SK-N-SH (cell line): ENCODE measurements at places on chromosomes 2 and 18. TPM values are rescaled to one million over a fixed set of nuclear protein-coding genes. Genes with fewer than 3 reads are reported as not detected.

DNA sequence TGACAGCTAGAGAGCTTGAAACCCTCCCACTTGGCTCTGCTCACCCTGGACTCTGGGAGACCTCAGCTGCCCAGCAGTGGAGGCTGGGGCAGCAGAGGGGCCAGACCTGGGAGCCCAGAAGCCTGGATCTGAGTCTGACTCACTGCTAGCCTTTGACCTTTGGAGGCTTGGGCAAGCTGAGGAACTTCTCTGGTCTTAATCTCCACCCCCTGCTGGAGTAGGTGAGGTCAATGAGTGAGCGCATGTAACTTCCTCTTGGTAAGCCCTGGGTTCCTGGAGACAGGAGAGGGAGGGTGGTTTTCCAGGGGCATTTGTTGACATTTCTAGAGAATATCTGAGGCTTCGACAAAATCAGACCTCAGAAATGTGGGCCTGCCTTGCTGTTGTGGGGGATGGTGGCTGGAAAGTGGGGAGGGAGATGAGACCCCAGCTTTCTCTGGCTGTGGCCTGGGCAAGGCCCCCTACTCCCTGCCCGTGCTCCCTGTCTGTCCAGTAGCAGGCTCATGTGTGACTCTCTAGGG lies 73.0 kb upstream of the YWHAQ start:
- no peak overlapping the region for H3K27ac ChIP-seq
- no peaks in the 10 kb centered on the region for H3K36me3 ChIP-seq
- DNase-seq = no peak
- no peak overlapping the region for H3K4me3 ChIP-seq
- peaks cover 4% of the 10 kb centered on the region; the same call in 1 of the 2 replicates for H3K4me1 ChIP-seq

DNA sequence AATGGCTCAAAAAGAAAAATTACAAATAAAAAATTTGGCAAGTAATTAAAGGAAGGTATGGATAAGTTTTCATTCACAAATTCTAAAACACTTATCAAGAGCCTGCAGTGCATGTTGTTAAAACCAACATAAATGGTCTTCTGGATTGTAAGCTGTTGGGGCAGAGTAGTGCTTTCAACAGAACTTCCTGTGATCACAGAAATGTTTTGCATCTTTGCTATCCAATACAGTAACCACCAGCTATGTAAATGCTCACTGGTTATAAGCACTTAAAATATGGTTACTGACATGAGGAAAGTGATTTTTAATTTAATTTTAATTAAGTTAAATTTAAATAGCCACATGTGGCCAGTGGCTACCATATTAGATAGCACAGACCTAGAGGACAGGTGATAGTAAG lies 133.1 kb downstream of the NBAS start:
- peaks cover 14% of the 10 kb centered on the region for H3K36me3 ChIP-seq
- H3K27ac ChIP-seq = no peak overlapping the region
- H3K4me1 ChIP-seq = no peaks in the 10 kb centered on the region
- H3K4me3 ChIP-seq = no peak overlapping the region
- no peak for DNase-seq

GRCh38 chr18:75209951-75210258 lies 692 bp upstream of the TSHZ1 start:
- DNase-seq = no peak
- peaks cover 18% of the 10 kb centered on the region; the same call in 1 of the 2 replicates for H3K4me1 ChIP-seq

- no peaks in the 10 kb centered on the region for H3K36me3 ChIP-seq
- DNase-seq = no peak
- H3K4me1 ChIP-seq = peaks cover 8% of the 10 kb centered on the region; the same call in 1 of the 2 replicates
- no peaks in the 10 kb centered on the region for H3K27me3 ChIP-seq
These were observed 77.0 kb upstream of the TMEM200C start for GRCh38 chr18:5972298-5972697.

GRCh38 chr2:36708041-36708741 lies 11.7 kb downstream of the VIT start:
- H3K27ac ChIP-seq = no peak overlapping the region
- H3K4me3 ChIP-seq = no peak overlapping the region
- no peaks in the 10 kb centered on the region for H3K4me1 ChIP-seq
- no peaks in the 10 kb centered on the region for H3K27me3 ChIP-seq
- no peaks in the 10 kb centered on the region for H3K36me3 ChIP-seq
- DNase-seq = no peak

GKN2 gene
- polyA plus RNA-seq = not detected in 2 replicates

ACYP2 gene
- polyA plus RNA-seq = 7.6 and 8.8 TPM in 2 replicates

DNA sequence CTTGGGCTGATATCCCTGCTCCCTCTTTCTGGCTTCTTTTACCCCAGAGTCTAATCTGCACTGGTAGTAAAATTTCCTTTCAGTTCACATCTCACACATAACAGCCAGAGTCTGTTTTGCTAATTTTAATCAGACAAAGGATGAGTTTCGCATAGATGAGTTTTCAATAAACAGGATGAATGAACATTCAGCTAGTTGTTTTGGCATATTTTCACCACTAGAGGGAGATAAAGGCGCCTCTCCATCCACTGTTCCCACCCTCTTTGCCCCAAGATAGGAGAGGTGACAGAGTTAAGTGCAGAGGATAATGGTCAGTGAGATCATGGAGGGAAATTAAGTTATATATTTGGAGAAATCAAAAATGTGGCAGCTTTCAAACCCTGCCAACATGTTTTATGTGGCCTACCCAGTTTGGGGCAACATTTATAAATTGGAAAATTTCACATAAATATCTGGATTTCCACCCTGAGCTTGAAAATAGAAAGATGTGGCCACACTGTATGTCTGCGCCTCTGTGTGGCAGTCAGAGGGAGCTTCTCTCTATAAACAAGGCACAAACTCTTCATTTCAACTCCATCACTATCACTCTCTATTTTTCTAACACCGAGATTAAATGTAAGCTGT lies 48.5 kb upstream of the DTNA start:
- H3K4me1 ChIP-seq = peaks cover 7% of the 10 kb centered on the region; the same call in 1 of the 2 replicates
- no peak overlapping the region for H3K27ac ChIP-seq
- peak; percentile 55 for DNase-seq
- H3K27me3 ChIP-seq = no peaks in the 10 kb centered on the region

GRCh38 chr2:152466041-152466440 lies 131.1 kb downstream of the FMNL2 start:
- H3K27ac ChIP-seq = no peak overlapping the region; the same call in 1 of the 2 replicates
- H3K36me3 ChIP-seq = no peaks in the 10 kb centered on the region
- no peak for DNase-seq
- H3K27me3 ChIP-seq = no peaks in the 10 kb centered on the region

DNA sequence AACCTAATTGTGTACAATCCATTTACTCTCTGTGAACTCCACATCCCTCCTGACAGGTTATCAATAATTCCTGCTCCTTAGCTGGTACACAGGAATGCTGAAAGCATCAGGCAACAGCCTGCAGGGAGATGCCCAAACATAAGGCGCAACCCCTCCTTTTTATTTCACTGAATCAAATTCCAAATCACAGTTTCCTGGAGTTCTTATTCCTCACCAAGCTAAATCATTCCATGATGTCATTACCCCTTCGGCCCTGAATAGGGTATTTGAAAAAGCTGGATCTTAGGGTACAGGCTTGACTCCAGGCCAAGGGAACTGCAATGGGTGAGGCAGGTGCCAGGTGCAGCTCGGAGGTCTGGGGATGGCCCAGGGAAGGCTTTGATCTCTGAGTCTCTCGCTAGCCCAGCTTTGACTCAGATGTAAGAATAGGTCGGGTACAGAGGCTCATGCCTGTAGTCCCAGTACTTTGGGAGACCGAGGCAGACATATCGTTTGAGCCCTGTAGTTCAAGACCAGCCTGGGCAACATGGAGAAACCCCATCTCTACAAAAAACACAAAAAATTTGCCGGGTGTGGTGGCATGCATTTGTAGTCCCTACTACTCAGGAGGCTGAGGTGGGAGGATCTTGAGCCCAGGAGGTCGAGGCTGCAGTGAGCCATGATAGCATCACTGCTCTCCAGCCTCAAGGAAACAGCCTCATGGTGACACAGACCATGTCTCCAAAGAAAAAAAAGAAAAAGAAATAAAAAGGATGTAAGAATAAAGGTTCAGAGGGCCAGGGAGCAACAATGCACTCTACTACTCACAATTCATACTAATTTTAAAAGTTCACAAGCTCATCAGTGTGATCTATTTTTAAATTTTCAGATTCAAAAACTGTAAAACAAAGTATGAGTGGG lies 6.8 kb downstream of the FHL2 start:
- no peak overlapping the region for H3K27ac ChIP-seq
- no peak for DNase-seq
- no peaks in the 10 kb centered on the region for H3K27me3 ChIP-seq
- no peak overlapping the region for H3K4me3 ChIP-seq
- no peaks in the 10 kb centered on the region; the same call in 1 of the 2 replicates for H3K4me1 ChIP-seq
- H3K36me3 ChIP-seq = no peaks in the 10 kb centered on the region

MYO7B gene
- 0.06 and 0.08 TPM in 2 replicates for polyA plus RNA-seq

REG3G gene
- not detected in 2 replicates for polyA plus RNA-seq

DNA sequence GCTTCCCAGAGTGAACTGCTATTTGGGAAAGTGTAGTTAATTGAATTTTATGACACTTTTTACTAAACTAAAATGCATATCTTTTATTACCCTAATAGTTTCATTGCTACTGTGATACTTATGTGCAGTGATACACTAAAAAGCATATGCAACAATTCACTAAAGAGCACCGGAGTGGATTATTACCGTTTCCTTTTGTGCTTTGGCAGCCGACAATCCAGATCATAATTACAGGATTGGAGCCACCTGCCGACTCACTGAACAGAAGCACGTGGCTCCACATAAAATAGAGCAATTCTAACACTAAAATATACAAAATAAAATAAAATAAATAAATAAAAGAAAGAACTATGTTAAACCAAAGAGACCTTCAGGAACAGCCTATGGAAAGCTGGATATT lies 583.4 kb downstream of the NRXN1 start:
- no peak for DNase-seq
- H3K4me1 ChIP-seq = no peaks in the 10 kb centered on the region
- no peak overlapping the region for H3K4me3 ChIP-seq
- H3K27ac ChIP-seq = no peak overlapping the region
- no peaks in the 10 kb centered on the region for H3K36me3 ChIP-seq

E2F6 gene
- polyA plus RNA-seq = 15.3 and 19.7 TPM in 2 replicates

DNA sequence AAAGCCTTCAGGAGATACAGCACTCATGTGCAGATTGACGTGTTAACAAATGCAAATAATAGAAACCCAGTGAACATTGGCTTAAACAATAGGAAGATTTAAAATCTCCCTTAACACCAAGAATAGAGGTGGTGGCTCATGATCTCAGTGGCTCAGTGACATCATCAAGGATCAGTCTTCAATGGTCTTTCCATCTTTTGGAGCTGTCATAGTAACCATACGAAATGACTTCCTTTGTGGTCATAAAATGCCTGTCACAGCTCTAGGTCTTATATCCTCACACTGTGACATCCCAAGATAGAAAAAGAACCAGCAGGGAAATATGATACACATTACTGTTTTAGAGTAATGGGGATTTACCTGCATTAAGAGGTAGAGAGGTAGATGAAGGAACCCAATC lies 59.6 kb upstream of the ACKR3 start:
- H3K36me3 ChIP-seq = no peaks in the 10 kb centered on the region
- no peaks in the 10 kb centered on the region for H3K4me1 ChIP-seq
- no peak overlapping the region for H3K4me3 ChIP-seq
- no peaks in the 10 kb centered on the region; the same call in 1 of the 2 replicates for H3K27me3 ChIP-seq
- DNase-seq = no peak
- H3K27ac ChIP-seq = no peak overlapping the region

- no peaks in the 10 kb centered on the region for H3K4me1 ChIP-seq
- H3K27ac ChIP-seq = no peak overlapping the region
- H3K36me3 ChIP-seq = no peaks in the 10 kb centered on the region
- DNase-seq = peak; percentile 43
These were observed 60.6 kb downstream of the SEMA4F start for GRCh38 chr2:74714691-74715080.

GRCh38 chr2:200471324-200471848 lies 38.5 kb downstream of the KCTD18 start:
- peaks cover 11% of the 10 kb centered on the region; the same call in 1 of the 2 replicates for H3K4me1 ChIP-seq
- DNase-seq = peak; percentile 71
- no peaks in the 10 kb centered on the region for H3K27me3 ChIP-seq
- no peak overlapping the region for H3K27ac ChIP-seq

VIT gene
- not detected in 2 replicates for polyA plus RNA-seq

GRCh38 chr2:101419096-101419663 lies 31.9 kb upstream of the CREG2 start:
- H3K4me3 ChIP-seq = no peak overlapping the region
- H3K4me1 ChIP-seq = no peaks in the 10 kb centered on the region
- no peaks in the 10 kb centered on the region for H3K36me3 ChIP-seq
- H3K27me3 ChIP-seq = no peaks in the 10 kb centered on the region

DNA sequence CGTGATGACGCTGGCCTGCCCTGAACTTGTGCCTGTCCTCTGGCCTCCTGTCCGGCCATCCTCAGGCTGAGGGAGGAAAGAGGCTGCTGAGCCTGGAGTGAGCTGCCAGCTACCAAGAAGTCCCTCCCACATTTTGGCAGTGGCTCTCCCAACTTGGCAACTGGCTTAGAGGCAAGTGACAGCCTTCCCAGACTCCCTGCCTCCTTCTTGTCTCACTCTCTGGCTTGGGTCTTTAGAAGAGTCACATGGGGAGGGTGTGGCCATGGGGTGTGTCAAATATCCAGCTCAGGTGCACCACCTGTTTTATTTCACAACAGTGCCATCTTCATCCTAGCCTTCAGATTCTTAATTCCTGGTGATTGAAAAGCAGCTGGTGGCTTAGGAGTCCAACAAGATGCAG lies 222.9 kb downstream of the PRKCE start:
- no peaks in the 10 kb centered on the region for H3K27me3 ChIP-seq
- no peak for DNase-seq
- H3K4me3 ChIP-seq = no peak overlapping the region
- H3K4me1 ChIP-seq = peaks cover 6% of the 10 kb centered on the region; the same call in 1 of the 2 replicates

GRCh38 chr2:140698636-140699035 lies 1432.2 kb downstream of the LRP1B start:
- no peak overlapping the region for H3K4me3 ChIP-seq
- H3K27me3 ChIP-seq = no peaks in the 10 kb centered on the region
- H3K36me3 ChIP-seq = no peaks in the 10 kb centered on the region
- no peak for DNase-seq

GRCh38 chr2:226211439-226211838 lies 588.2 kb downstream of the IRS1 start:
- no peaks in the 10 kb centered on the region for H3K27me3 ChIP-seq
- DNase-seq = no peak
- H3K36me3 ChIP-seq = no peaks in the 10 kb centered on the region
- H3K27ac ChIP-seq = peak overlapping the region; percentile 83
- H3K4me3 ChIP-seq = no peak overlapping the region

DNA sequence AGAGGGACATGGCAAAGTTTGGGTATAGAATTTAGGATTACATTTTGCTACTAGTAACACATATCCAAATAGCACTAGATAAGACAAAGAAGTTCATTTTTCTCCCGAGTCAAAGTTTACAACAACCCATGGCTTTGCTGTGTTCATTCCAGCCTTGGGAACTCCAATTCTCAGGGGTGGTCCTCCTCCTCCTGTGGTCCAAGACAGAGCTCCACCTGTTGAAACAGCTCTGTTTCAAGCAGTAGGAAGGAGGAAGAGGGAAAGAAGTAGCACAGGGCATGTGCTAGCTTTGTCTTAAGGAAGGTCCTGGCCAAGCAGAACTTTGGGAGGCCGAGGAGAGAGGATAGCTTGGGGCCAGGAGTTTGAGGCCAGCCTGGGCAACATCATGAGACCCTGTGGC lies 113.8 kb upstream of the SIX2 start:
- H3K4me3 ChIP-seq = no peak overlapping the region
- DNase-seq = no peak
- H3K4me1 ChIP-seq = peaks cover 23% of the 10 kb centered on the region; the same call in 1 of the 2 replicates
- H3K36me3 ChIP-seq = no peaks in the 10 kb centered on the region
- H3K27me3 ChIP-seq = no peaks in the 10 kb centered on the region

GRCh38 chr2:182098648-182099047 lies 113.0 kb downstream of the PPP1R1C start:
- H3K27ac ChIP-seq = no peak overlapping the region
- no peaks in the 10 kb centered on the region for H3K4me1 ChIP-seq

GRCh38 chr2:144834998-144835633 lies 315.2 kb upstream of the ZEB2 start:
- peaks cover 46% of the 10 kb centered on the region for H3K4me1 ChIP-seq
- H3K36me3 ChIP-seq = no peaks in the 10 kb centered on the region
- no peaks in the 10 kb centered on the region for H3K27me3 ChIP-seq
- peak overlapping the region; percentile 38; the same call in 1 of the 2 replicates for H3K4me3 ChIP-seq
- DNase-seq = no peak
- peak overlapping the region; percentile 95 for H3K27ac ChIP-seq
